Fibroblast of skin of right biceps (primary cell): ENCODE measurements at places on chromosomes 2 and 18.

DNA sequence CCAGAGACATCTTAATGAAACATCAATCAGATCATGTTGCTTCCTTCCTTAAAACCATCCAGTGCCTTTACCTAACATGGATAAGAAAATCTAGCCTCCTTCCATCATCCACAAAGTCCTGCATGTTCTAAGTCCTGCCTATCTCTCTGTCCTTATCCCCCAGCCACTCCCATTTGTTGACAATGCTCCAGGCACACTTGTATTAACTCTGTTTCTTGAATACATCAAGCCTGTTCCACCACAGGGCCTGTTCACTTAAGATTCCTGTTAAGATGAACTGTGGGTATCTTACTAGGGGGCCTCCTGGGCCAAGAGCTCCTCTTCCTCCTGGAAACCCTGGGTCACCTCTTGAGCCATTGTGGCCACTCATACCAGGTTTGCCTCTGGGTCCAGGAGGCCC, 45.7 kb downstream of the COL4A4 start:
- DNase-seq: no peak

- peak; percentile 26 for DNase-seq
These were observed 4.0 kb downstream of the FLACC1 start for GRCh38 chr2:201353116-201353515.

DNA sequence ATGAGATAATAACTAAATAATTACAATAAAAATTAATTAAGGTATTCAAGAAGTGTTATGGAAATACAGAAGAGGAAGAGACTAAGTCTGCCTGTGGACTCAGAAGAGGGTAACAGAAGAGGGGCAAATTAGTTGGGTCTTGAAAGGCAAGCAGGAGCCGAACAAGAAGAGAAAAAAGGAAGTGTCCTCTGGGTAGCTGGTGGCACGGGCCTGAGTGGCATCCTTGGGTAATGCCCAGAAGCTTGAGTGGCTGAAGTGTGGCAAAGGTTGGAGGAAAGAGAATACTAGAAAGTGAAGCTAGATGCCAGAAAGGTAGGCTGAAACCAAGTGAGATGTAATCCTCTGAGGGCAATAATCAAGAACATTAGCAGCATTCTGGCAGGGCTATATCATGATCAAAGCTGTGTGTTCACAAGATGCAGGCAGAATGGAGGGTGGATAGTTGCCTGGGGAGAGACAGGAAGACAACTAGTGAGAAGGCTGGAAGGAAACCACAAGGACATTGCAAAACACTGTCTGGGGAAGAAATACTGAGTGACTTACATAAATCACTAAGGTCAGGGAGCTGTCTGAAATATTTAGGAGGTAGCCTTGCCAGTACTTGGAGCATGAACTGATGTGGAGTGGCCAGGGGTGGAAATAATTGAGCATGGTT, 16.2 kb downstream of the DOCK10 start:
- peak; percentile 91 for DNase-seq

DNA sequence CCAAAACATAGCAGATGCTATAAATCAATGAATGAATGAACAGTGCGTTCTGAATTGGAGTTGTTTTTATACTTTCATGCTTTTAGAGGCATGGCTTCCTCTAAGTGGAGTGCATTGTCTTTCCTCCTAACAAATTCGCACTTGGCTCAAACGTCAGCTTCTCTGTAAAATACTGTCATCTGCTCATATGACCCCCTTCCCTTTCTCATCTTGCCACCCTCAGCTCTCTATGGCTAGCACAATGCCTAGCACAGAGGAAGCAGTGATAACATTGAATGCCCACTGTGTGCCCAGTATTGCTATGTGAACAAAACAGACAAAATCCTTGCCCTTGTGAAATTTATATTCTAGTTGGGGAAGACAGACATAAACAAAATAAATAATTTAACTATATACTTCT, 258.8 kb downstream of the MREG start:
- no peak for DNase-seq

DNA sequence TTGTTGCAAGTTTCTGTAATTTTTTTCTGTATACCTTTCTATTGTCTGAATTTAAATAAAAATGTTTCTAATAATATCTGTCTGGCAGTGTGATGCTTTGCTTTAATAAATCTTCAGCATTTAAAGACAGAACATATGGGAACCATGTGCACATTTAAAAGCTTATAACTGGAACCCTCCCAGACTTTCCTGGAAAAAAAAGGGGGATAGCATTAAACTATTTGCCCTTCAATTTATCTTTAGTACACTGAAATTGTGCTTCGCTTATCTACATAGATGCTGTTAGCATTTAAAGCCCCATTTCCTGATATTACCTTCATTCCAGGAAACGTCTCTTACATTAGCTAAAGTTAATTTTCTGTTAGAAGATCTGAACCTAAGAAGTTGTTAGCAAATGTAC, 64.6 kb downstream of the ZC3H6 start:
- DNase-seq: no peak

GRCh38 chr2:224449212-224450147, 47.6 kb upstream of the FAM124B start:
- no peak for DNase-seq

GRCh38 chr2:141707486-141707885, 423.3 kb downstream of the LRP1B start:
- no peak for DNase-seq

DNA sequence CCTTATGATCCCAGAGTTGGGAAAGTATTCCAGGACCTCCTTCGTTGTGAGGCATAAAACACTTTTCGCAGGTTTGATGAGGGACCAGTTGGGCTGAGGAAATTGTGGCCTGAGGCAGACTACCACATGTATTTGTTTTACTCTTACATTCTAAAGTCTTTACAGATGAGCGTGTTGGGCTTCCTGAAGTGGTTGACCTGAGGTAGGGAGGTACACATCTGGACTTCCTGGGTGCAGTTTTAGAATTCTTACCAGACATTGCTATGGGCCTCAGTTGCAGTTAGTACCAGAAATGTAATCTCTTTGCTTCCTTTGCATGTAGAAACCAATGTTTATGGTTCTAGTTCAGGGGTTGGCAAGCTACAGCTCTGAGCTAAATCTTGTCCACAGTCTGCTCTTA, 48.7 kb downstream of the COA5 start:
- DNase-seq: no peak

GRCh38 chr2:73928963-73929347, 2.3 kb downstream of the DGUOK start:
- no peak for DNase-seq

DNA sequence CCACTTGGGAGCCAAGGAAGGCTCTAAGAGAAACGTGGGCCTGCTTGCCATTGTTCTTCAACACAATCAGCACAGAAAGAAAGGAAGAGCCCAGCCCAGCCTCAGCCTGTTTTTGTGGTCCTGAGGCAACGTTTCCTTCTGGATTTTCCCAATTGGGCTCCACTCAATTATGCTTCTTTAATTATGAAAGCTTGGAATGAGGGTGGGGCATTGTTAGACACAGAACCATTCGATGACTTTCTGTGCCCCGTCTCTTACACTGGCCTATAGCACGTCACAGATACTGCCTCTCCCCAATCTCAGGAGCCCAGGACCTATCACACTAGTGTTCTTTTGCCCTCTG, 207.4 kb downstream of the ZFP36L2 start:
- DNase-seq: no peak

GRCh38 chr2:217040099-217040498, 180.2 kb upstream of the TNP1 start:
- DNase-seq: no peak

DNA sequence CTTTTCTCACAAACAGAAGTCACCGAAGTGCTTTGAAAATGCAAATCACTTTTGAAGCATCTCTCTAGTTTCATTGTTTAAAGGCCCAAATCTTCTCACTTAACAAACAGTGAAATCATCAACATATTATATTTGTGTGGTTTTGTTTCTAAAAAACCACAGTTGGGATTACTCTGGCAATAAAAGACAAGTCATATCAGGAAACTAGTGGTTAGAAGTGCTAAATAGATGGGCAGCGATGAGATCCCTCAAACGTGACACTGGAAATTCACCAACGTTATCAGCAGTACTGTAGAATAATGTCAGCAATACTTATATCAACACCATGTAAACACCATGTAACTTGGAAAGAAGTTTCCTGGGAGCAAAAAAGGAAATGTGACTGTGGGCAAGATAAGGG, 893.5 kb downstream of the SUCLG1 start:
- DNase-seq: no peak

DNA sequence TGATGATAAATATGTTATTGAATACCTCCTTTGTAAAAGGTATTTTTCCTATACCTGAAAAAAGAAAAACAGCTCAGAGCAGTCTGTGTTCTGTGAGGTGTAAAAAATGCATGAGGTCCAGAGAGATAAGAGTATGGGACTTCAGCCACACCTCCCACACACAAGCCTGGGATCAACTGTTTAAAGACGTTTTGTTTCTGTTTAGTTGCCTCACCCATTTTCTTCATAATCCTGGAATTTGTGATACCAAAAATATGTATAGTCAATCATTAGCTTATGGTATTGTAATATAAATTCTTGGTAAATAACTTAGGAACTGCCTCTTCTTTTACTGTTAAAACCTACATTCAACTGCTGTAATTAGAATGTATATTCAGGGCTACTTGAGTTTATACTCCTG, 1322.9 kb upstream of the TMEFF2 start:
- DNase-seq: no peak

DNA sequence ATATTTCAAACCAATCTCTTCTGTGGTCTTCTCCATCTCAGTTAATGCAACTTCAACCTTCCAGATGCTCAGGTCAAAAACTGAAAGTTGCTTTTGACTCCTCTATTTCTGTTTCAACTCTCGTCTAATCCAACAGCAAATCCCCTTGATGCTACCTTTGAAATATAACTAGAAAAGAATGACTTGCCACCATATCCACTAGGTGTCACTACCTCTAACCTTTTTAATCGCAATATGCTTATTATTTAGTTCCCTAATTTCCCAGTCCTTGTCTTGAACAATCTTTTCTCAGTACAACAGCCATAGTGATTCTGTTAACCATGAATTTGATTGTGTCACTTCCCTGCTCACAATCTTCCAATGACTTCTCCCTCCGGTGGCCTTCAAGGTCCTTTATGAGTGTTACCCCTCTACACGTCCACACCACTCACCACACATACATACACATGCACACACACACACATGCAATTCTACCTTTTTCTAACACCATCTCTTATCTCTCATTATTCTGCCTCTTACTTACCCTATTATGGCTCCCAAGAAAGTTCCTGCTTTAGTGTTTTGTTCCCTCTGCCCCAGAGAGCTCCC, 245.5 kb upstream of the KCNJ3 start:
- DNase-seq: peak; percentile 12

DNA sequence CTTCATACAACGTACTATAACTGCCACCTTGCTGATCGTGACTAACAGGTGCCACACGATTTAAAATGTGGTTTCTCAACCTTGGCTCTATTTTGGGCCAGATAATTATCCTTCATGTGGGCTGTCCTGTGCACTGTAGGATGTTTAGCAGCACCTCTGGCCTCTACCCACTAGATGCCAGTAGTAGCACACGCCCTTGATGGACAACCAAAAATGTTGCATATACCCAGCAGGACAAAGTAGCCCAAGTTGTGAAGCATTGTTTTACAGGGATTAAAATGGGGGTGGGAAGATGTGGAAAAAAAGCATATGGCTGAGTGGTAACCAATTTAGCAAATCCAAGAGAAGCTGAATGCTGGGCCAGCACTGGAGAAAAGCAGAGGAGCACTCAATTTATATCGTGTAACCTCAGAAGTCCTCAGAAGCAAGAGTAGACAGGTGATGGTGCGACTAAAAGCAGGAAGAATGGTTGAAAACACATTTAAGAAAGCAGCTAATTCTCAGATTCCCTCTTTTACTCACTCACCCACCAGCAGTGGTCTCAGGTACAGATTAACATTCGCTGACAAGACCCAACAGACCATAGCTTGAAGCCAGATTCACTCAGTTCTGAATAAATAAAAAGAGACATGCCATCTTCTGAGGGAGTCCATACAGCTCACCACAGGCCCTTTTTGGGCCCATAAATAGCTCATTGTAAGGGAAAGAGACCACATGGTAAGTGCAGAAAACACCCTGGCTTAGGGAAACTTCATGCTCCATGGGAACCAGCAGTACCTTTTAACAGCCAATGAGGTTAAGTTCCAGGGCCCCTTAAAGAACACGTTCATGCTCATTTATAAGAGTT, 50.6 kb downstream of the RAPH1 start:
- peak; percentile 21 for DNase-seq

DNA sequence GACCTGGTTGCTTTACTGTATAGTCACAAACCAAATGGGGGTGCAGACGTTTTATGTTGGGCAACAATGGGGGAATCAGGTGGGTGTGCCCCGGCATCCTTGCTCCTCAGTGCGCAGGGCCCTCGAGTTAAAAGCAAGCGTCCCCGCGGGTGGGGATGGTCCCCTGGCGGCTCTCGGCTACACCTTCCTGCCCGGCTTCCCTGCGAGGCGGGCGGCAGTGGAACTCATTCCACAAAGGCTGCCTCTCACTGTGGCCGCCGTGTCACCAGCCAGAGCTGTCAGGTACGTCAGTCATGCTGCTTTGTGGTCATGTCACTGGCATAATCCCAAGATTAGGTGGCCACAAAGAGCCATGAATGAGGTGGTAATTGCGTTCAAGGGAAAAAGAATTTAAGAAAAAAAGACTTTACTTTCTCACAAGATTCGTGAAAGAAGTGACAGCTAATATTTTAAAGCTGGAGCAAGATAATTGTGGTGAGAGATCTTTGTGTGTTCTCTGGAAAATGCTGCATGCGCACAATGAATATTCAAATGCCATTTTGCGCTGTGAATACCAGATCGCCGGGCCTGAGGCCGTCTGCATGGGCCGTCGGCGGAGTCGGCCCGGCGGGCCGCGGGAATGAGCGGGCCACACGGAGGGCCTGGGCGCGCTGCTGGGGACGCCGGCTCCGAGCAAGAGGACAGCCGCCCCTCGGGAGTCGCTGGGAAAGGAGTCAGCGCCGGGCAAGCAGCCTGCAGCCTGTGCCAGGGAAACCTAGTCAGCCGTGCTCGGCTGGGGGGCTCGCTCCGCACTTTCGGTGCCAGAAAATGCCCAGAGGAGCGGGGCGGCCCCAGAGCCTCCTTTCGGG, 82.3 kb upstream of the LDLRAD4 start:
- DNase-seq: peak; percentile 42

DNA sequence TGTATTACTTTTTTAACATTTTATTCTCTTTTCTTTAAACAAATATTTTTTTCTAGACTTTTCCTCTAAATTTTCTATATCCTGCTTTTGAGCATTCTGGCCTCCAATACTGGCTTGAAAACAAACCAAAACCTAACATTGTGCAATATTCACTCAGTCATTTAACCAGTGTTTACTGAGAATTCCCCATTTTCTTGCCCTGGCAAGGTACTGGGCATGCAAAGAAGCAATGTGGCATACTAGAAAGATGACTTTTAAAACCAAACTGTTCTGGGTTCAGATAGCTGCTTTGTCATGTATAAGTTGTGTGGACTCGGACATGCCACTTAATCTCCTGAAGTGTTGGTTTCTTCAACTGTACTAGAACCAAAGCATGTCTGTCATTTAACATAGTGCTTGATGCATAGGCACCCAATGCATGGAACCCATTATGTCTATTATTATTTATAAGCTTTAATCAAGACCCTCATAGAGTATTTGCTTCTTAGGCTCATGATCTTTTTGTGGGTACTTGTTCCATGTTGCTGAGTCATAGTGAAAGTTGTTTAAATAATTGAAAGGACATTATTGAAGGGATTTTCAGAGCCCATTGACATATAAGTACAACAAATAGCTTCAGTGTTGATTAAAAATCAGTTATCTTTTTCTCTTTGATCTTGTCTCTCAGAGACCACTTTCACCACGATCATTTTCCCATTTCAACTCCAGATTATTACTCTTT, 185.4 kb upstream of the OSR1 start:
- no peak for DNase-seq

- DNase-seq: no peak
These were observed 112.7 kb downstream of the ANKRD44 start for GRCh38 chr2:197197895-197198311.
